ENCODE measurements at places on chromosomes 16 and 17.

DNA sequence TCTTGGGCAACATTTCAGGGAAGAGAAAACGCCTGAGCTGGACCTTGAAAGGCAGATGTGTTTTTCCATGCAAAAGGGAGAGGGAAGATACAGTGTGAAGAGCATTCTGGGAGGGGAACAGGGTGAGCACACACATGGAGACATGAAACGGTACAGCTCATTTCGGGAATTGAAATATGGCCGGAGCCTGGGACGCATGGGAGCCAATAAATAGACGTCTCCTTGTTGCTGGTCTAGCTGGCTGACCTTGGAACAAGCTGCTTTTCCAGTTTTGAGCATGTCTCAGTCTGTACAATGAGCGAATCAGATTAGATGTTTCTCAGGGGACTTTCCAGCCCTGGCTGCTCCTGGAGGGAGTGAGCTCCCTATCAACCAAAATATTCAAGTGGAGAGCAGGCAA, 63.6 kb downstream of the ASIC2 start:
- DNase-seq, result no peak

DNA sequence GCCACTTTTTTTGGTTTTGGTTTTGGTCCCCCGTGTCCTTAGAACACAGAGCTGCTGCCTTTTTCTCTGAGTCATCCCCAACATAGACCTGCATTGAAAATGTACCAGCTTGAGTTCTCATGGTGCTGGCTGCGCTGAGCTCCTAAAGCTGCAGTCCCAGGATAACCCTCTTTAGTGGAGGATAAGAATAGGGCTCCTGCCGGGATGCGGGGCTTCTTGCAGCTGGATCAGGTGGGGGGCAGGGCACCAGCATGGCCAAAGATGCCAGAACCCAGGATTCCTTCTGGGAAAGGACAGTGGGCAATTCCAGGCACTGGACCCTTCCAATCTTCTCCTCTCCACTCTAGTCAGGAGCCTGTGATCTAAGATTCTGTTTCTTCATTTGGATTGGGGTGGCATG, 8.3 kb upstream of the CLUH start:
- no peak for DNase-seq

- DNase-seq, result no peak
Observed at GRCh38 chr16:51143196-51143977, 7.7 kb downstream of the SALL1 start.

GRCh38 chr17:21774263-21774662, 81.9 kb downstream of the KCNJ18 start:
- no peak for DNase-seq

GRCh38 chr17:20733923-20734322, 154.4 kb downstream of the CDRT15L2 start:
- no peak for DNase-seq

Measured in BJ (cell line).